CD4-positive, alpha-beta T cell (primary cell): ENCODE measurements at places on chromosomes 3 and 15. TPM values are rescaled to one million over a fixed set of nuclear protein-coding genes. Genes with fewer than 3 reads are reported as not detected.

Gene P2RY13
- not detected for total RNA-seq

Gene COX17
- total RNA-seq, result 24.6 TPM

DNA sequence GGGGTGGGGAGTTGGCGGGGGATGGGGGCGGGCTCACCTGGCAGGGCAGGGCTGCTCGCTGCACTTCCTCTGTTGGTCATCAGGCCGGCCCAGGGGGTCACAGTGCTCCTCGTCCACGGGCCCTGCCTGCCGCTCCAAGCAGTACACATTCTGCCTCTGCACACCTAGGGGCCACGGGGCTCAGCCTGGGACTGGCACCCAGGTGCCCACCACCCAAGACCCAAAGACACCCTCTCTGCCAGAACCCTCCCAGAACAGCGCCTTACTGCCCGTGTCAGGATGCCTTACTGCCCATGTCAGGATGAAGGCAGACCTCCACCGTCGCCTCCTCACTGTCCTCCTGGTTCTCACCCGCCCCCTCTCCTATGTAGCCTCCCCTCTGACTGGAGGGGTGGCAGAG, 43.2 kb downstream of the ADAMTS7 start:
- no peak for DNase-seq

- DNase-seq, result no peak
Measured at GRCh38 chr3:47525617-47526016, 12.1 kb upstream of the ELP6 start.

DNA sequence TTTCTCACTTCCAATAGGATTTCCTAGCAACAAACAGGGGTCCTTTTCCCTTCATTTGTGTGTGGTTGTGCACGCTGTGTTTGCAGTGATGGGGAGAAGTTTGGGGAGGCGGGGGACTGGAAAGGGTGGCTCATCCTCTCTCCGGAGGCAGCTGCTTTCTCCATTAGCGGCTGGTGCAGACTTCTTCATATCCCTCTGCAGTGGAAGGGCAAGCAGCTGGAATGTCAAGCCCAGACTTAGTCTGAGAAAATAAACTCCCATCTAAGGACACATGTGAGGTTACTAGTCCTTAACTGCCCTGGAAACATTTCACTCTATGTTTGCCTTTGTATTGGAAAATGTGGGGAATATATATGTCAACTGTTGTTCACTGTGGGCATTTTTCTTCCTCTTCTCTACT, 467.0 kb upstream of the RASGRP1 start:
- no peak for DNase-seq
